ENCODE measurements at places on chromosomes 7 and 10. TPM values are rescaled to one million over a fixed set of nuclear protein-coding genes. Genes with fewer than 3 reads are reported as not detected.

DNA sequence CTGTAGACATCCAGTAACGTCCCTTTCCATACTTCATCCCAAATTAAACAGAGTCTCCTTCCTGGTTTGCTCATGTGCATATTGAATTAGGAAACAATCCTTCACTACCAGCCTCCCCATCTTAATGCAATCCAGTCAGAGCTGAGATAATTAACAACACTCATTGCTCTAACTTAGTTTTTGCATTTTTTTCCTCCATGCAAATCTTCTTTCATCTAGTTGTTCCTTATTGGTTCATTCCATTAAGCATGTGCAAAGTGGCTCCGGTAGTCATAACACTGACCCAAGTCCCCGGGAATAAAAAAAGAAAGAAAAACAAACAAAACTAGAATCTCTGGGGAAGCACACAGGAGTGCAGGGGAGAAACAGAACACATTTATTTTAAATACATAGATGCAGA, 1176.1 kb downstream of the GATA3 start:
- no peak for DNase-seq

Gene SVIL
- total RNA-seq, result 265 TPM

DNA sequence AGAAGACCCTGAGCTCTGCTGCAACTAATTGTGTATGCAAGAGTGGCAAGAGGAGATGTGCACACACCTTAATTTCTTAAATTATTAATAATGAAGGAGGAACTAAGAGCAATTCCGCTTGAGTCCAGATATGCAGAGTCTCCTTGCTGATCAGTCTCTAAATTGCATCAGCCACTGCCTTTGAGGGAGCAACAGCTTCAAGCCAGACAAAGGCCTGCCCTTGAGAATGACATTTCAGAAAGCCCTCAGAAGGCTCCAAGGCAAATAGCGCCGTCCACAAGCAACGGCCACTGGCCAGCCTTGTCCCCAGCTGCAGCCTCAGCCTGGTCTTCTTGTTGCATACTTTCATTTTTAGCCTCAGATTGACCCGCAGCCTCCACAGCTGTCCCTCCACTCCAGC, 110.6 kb upstream of the RNF32 start:
- DNase-seq, result no peak

Gene ALOX5
- 10.0 TPM for total RNA-seq

DNA sequence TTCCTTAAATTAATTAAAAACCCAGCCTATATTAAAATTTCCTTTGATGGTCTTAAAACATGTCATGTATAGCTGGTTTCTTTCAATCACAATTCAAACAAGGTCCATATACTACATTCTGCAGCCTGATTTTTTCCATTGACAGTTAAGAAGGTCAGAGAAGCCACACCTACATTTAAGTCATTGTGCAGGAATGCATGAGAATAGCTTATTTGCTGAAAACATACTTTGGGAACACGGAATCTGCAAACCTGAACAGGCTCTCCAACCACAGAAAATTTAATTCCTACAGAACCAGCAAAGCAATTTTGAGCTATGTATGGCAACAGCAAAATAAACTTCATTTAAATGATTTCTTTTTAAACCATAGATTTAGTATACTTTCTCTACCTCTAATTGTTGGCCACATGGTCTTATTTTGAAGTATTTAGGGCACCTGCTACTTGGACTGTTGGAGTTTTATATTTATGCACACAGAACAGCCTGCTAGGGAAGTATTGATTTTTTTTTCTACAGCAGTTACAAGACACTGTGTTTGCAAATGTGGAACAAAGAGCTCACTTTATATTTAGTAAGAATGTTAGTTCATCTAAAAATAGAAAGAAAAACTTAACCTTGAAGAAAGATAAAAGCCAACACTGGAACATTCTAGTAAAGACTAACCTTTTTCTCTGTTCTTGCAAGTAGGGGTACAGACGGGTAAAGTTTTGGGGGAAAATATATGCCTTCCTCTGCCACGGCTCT, 240.9 kb upstream of the IMMP2L start:
- no peak for DNase-seq

Gene CTNNA3
- 58.4 TPM for total RNA-seq

DNA sequence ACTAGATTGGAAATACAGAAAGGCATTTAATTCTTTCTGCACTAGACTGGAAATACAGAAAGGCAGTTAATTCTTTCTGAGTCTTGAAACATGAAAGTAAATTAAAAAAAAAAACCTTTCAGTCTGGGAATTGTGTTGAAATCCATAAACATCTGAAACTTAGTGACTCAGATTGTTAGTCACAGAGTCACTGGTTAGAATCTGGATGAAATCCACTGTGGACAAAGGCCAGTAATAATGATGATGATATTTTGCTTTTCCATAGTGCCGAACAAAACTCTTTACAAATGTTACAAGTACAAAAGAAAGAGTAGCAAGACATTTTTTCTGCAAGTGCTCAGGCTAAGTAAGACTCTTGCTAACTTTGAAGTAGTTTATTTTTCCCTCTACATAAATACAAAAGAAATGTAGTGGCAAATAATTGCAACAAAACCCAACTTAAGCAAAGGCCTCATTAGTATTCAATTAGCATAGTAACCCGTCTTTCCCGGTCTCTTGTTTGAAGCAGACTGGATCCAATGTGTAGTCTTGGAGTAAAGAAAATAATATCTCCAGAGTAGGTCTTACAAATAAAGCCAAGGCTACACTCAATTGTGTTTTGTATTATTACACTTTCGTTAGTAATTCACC, 5.8 kb upstream of the PRTFDC1 start:
- DNase-seq, result no peak

GRCh38 chr10:120783867-120784266, 67.3 kb upstream of the WDR11 start:
- DNase-seq, result no peak

DNA sequence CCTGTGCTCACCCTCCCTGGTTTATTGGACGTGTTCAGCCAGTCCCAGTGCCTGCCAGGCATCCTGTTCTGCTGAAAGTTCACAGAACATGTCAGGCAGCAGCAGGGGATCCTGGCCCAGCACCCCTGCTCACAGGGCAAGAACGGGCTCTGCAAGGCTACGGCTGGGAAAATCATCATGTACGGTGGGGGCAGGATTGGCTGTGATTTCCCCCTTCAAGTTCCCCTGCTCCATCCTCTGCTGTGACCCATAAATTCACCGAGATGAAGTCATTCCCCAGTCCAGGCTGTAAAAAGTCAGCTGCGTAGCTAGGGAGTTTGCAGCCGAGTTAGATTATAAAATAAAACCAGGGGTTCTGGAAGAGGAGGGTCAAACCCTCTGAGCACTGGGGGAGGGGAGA, 484.1 kb upstream of the ZMIZ1 start:
- DNase-seq, result peak; percentile 77

- DNase-seq, result peak; percentile 3
Observed at GRCh38 chr10:43231523-43232078, 35.3 kb downstream of the RASGEF1A start.

- no peak for DNase-seq
Observed at GRCh38 chr10:125415006-125415633, 254.8 kb upstream of the CTBP2 start.

GRCh38 chr7:17456541-17456940, 158.1 kb downstream of the AHR start:
- DNase-seq, result no peak

DNA sequence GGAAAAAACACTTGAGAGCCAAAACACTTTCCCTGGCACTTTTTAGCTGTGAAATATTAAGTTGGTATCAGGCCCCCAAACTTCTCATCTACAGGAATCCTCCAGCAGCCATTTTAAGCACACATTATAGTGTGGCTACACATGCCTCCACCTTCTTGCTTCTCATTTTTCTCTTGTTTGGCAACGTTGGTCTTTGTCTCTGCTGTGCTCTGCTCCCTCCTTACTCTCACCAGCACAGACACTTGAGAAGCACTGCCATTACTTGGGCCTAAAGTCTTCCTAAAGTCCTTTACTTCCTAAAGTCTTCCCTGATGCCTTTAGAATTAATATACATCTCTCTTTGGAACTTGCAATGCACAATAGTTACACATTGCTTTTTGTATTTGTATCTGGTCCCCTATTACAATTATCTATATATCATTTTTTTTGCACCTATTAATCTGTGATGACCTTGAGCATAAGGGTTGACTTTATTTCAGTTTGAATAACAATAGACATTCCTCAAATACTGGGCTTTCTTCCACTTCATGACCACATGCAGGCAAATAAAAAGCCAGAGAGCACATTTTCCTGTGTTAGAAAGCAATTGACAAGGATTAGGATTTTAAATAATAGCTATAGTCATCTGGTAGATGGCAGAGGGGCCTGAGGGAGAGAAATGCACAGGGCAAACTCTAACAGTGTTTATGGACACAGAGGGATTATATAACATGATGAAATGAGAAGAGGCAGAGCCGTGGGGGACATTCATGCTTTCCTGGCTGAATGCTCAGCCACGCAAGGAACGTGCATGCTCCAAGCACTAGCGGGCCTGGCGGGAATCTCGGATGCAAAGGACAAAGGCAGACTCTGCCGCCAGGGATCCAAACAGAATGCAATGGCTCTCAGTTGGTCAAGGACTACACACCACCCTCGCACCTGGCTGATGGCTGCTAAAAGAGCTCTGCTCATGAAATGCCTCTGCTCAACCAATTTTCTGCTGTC, 99.3 kb downstream of the CDC14C start:
- no peak for DNase-seq

GRCh38 chr7:158183431-158183830, 404.2 kb downstream of the PTPRN2 start:
- no peak for DNase-seq

Gene TAS2R41
- not detected for total RNA-seq

Gene CCDC3
- 24.6 TPM for total RNA-seq

Gene SLC35G1
- 4.9 TPM for total RNA-seq

DNA sequence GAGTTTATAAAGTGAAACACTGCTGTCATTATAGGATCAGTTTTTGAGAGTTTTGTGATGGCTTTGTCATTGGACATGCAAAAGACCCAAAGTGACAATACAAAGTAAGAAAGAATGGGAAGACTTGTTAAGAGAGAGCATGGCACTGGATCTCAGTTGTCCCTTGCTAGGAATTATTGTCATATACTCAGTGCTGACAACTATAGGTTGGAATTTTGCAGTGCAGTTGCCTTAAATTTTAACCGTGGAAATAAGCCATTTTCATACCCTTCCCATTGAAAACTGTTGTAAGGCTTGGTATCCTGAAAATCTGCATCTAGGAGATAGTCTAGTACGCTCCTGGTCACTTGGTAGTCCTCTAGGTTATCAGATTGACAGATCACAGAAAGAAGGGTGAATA, 1156.7 kb downstream of the GATA3 start:
- DNase-seq, result no peak

Gene SLC26A3
- not detected for total RNA-seq

GRCh38 chr7:101418694-101419093, 56.0 kb downstream of the COL26A1 start:
- DNase-seq, result no peak

DNA sequence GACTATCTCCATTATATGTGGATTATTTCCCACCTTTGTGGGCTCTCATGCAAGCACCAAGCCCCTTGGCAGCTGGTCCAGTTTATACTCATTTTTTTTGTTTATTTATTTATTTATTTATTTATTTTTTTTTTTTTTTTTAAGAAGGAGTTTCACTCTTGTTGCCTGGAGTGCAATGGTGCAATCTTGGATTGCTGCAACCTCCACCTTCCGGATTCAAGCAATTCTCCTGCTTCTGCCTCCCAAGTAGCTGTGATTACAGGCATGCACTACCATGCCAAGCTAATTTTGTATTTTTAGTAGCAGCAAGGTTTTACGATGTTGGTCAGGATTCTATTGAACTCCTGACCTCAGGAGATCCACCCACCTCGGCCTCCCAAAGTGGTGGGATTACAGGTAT, 2.8 kb downstream of the PRTFDC1 start:
- no peak for DNase-seq

GRCh38 chr10:46014206-46014605, 16.2 kb downstream of the NCOA4 start:
- no peak for DNase-seq

Gene PTPRN2
- 3.9 TPM for total RNA-seq

Gene PAPSS2
- 10.9 TPM for total RNA-seq

DNA sequence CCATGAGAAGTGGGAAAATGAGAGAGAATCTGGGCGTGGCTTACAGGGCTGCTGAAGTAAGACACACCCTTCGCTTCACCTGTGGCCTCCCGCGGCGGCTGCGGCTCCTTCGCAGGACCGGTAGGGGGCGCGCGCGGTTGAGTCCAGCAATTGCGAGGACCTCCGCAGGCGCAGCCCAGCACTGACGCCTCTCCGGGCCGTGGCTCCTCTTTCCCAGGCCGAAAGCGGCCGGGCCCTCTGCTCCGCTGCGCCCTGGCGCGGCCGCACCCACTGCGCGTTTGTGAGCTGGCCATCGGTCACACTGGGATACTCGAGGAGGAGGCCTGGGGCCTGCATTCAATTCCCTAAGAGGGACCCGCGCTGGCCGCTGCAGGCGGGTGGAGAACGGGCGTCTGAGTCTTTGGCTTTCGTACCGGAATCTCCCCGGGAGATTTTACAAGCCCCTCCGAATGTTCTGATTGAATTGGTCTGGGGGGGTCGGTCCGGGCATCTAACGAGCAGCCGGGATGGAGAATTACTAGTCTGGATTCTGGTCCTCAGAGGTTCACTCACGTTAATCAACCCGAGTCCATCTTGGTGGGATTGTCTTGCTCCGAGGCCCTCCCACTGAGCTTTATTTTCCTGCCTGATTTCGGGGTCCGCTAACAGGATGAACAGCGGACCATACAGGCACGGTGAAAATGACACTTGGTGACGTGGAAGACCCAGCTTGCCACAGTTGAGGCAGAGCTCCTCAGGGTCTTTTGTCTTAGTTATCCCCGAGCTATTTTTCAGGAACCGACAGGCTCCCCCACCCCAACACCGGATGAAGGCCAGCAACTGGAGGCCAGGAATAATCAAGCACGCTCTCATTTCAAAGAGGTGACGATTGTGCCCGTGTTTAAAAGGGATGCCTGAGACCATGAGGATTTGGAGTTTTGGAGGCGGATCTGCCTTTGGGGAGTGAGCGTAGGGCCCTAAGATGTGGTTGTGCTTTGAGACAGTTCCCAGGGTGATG, at the start of gene LRRD1:
Gene LRRD1 (minus strand): TSS at position 215 of the 997 bp plus-strand sequence. CDS start 13,940 bp downstream, outside the sequence.
- peak; percentile 96 for DNase-seq

DNA sequence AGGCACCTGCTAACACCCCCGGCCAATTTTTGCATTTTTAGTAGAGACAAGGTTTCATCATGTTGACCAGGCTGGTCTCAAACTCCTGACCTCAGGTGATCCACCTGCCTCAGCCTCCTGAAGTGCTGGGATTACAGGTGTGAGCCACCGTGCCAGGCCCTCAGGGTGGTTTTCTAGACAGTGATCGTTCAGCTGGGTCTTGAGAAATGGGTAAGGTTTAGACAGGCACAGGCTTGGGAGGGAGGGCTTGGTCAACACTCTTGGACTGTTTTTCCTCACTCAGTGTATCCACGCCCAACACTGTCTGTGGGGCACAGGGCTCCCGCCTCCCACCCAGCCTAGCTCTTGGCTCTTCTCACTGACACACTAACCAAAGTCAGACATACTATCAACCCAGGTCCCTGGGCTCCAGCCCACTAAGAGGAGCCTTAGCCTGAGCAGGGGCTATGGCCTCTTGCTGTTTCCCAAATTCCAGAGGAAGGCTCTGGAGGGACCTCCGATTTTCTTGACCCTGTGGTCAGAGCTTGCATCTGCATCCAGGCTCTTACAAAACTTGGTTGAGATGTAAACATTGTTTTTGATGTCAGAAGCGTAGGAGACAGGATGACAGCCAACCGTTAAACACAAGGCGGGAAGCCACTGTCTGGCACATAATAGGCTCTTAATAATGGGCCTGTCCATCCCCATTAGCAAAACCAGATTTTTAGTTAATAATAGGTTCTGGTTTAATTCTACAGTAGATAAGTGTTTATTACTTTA, 143.9 kb downstream of the PRKAG2 start:
- no peak for DNase-seq

- no peak for DNase-seq
Observed at GRCh38 chr7:95976369-95977060, 204.2 kb downstream of the DYNC1I1 start.

- no peak for DNase-seq
Observed at GRCh38 chr7:155881471-155882350, 69.4 kb upstream of the SHH start.

Gene ANXA8
- total RNA-seq, result 0.62 TPM
